ENCODE measurements at places on chromosomes 5 and 9.

DNA sequence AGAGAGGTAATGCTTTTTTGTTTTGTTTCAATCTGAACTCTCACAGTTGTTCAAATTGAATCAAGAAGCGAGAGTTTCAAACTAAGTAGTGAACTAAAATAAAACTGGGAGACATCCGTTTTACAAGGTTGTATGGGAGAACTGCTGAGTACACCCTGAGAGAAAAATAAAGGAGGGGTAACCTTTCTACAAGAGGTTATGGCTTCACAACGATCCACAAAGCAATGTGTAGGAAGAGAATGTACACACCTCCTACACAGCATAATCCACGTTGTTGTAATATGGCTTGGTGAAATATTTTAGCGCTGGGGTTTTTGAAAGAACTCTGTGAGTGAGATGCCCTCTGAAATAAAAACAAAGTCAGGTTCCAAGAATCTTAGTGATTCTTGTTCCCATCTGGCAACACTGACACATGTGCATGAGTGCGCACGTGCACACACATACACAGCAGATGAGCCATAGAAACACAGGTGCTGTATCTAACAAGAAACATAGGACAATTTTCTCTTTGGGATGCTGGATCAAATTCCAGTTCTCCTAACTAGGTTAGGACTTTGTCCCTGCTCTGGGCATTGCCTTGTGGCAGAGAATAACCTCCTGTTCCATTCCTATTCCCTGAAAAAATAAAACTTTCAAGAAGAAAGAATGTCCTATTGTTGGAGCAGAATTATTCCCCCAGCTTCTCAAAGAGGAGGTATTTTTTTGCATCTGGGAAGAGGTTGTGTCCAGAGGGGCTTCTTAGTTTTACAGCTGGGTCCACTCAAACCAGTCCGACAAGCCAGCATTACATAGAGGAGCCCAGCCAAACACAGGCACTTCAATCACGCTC, 94.5 kb upstream of the EFNA5 start:
- no peak for DNase-seq

DNA sequence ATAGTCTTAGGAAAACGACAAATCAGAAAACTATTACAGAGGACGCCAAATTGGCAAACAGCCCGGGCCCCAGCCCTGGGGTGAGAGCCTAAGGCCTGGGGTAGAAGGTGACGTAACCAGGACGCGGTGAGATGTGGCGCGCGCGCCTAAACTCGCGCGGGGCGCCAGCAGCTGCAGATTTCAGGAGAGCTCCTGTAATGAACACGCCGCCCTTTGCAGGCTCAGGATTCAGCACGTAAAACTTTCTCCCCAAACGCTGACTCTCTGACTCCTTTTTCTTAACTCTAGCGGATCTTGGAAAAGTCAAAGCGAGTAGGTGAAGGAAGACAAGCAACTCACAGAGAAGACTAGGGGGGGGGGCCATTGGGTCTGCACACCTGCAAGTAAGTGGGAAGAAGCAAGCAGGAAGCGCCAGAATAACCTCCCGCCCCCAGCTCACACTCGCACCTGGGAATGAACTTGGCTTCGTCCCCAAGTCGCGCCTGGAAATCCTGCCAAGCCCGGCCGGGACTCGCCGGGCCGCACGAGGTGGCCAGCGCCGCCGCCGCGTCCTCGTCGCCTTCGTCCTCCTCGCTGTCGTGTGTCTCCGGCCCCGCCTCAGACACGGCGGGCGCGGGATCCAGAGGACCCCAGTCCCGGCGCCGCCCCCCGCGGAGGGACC, 822 bp downstream of the RASEF start:
- DNase-seq = no peak

- no peak for DNase-seq
Measured at GRCh38 chr5:141965071-141965470, 3.8 kb upstream of the RNF14 start.

DNA sequence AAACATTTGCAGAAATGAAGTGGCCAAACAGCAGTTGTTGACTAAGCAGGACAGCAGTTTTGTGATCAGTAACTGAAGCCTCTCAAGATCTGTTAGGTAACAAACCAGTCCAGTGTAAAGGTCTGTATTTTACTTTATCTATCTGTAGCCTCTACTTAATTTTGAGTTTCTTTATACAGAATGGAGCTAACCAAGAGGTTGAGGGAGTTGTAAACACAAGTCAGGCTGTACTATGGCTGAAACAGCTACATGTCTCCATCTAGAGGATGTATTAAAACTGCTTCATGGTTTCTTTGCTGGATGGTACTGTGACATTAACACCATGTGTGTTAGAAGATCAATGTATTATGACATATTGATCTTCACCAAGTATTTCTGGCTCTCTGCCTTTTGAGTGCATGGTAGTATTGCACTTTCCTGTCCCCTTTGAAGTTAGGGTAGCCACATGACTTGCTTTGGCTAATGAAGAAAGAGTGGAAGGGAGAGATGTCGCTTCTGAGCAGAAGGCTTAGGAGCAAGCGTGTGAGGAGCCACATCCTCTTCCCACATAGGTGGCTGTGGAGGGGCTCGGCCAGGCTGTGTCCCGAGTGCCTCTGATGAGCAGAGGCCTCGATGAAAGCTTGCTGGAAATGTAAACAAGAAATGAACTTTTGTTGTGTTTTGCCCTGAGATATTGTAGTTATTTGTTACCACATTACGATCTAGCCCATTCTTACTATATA, 105.6 kb upstream of the PCA3 start:
- peak; percentile 59 for DNase-seq

- no peak for DNase-seq
Measured at GRCh38 chr9:34963552-34963951, 5.5 kb downstream of the PHF24 start.

- no peak for DNase-seq
Measured at GRCh38 chr9:36803961-36804360, 230.1 kb downstream of the PAX5 start.

DNA sequence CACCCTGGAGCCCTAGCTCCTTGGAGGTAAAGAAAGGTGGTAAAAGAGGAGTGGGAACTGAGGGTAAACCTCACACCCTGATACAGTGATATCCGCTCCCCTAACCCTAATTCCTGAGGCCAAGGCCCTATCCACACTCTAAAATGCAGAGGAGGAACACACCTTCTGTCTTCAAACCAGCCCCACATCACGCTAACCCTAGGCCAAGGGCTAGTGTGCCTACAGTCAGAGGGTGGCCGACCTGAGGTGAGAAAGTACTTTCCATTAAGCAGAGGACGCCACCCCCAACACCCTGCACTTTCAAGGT, 590 bp downstream of the HDAC3 start:
- DNase-seq = no peak

DNA sequence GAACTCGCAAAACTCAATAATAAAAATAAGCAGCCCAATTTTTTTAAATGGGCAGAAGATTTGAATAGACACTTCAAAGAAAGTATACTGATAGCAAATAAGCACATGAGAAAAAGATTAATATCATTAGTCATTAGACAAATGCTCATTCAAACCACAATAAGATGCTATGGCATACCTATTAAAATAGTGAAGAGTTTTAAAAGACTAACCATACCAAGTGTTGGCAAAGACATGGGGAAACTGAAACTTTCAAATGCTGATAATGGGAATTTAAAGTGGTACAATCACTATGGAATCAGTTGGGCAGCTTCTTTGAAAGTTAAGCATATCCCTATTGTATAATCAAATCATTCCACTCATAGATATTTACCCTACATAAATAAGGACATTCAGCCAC, 26.6 kb upstream of the ORM1 start:
- no peak for DNase-seq

GRCh38 chr5:146091881-146092280, 13.5 kb downstream of the PLAC8L1 start:
- no peak for DNase-seq

DNA sequence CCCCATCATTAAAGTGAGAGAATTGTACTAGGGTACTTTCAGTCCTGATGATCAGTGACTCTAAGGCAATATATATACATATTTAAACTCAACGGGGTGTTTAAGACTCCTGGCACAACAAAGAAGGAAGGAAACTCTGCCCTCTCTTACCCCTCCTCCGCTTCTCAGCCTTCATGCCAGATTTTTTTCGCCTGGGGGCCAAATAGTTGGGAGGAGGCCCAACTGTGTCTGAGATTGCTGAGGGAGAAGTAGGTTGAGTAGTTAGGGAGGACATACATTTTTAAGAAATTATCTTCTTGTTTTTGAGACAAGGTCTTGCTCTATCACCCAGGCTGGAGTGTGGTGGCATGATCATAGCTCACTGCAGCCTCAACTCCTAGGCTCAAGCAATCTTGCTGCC, 127.7 kb upstream of the SHB start:
- DNase-seq = no peak

- DNase-seq = no peak
Measured at GRCh38 chr5:72456391-72457074, 50.7 kb downstream of the ZNF366 start.

DNA sequence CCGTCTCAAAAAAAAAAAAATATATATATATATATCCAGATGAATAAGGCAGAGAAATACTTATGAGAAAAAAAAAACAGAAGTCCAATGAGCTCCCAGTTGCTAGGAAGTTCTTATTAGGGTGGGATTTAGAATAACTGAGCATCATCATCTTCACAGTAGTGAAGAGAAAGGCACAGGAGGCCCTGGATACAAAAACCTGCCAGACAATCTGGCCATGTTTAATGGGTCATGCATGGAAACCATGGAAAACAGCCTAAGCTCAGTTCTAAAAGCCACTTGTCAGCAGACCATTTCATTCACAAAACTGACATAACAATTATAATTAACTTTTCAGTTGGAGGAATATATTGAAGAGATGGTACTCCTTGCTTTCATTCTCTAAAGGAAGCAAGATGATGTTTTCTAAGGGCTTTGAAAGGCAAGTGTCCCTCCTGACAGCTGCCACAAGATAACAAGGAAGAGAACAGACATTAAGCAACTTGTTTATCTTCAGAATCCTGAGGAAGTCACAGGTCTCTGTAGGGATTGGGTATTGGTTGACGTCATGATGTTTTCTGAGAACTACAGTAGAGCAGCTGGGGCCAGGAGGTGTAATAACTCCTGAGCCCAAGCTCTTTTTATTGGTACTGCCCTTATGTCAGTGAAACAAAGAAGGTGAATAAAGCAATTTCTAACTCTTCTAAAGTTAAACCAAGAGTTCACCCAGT, 463.1 kb downstream of the DMAC1 start:
- no peak for DNase-seq

- DNase-seq = no peak
Measured at GRCh38 chr5:79062436-79062835, 7.0 kb downstream of the DMGDH start.

- no peak for DNase-seq
Measured at GRCh38 chr9:93041108-93041802, 17.2 kb upstream of the SUSD3 start.

GRCh38 chr5:111626473-111627148, 114.3 kb upstream of the STARD4 start:
- DNase-seq = no peak

DNA sequence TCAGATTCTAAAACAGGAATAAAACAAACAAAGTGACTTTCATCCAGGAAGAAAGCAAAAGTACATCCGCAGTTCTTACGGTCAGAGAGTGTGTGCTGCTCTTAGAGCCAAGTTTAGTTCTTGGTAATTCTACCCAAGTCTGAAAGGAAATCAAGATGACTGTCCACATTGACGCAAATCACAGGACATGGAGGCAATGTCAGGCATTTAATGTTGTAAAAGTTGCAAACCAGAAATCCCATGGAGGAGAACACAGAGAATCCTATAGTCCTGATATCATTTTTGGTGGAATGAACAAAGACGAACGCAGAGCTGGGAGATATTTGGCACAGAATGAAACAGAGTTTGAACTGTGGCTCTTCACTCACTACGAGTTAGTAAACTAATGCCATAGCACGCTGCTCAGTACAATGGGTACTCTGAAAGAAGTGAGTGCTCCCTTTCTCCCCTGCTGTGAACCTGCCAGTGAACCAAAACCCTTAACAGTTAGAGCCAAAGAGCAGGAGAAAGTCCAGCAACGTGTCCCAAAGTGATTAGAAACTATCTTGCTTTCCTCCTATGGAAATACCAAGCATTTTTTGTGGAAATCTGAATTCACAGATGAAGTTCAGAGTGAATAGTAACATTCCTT, 74.3 kb downstream of the MUSK start:
- DNase-seq = no peak

Measured in CD4-positive, alpha-beta T cell treated with Interleukin-15 for 4 hours (primary cell).